Natural killer cell treated with Interleukin-12 subunit alpha and Interleukin-12 subunit beta and Interleukin-15 and Interleukin-18, amount 100 ng/mL, for 72 hours (primary cell): ENCODE measurements at places on chromosomes 2 and 18. TPM values are rescaled to one million over a fixed set of nuclear protein-coding genes. Genes with fewer than 3 reads are reported as not detected.

- peak overlapping the region; percentile 87 for H3K4me3 ChIP-seq
- H3K36me3 ChIP-seq: peaks cover 6% of the 10 kb centered on the region
- H3K27ac ChIP-seq: peak overlapping the region; percentile 92
- no peaks in the 10 kb centered on the region for H3K27me3 ChIP-seq
Observed at GRCh38 chr18:77056344-77057005, 76.1 kb downstream of the MBP start.

DNA sequence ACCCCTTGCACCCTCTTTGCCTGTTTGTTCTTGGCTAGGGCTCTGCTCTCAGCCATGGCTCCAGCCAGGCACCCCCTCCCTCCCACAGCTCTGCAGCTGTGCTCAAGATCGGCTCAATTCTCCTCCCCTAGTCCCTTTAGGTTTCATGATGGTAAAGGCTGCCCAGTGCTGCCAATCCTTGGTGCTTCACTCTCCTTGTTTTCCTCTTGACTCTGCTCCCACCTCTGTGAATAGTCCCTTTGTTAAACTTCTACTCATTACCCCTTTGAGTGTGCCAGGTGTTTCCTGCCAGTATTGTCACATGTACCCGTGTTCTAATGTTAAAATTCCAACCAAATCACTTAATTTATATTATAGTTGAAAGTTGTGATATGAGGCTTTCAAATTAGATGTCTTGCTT, 101.0 kb upstream of the CERS6 start:
- H3K36me3 ChIP-seq: no peaks in the 10 kb centered on the region
- peaks cover 2% of the 10 kb centered on the region for H3K27me3 ChIP-seq
- H3K27ac ChIP-seq: no peak overlapping the region
- H3K4me1 ChIP-seq: peaks cover 29% of the 10 kb centered on the region
- H3K4me3 ChIP-seq: no peak overlapping the region

GRCh38 chr18:26524504-26525351, 23.6 kb downstream of the KCTD1 start:
- peaks cover 8% of the 10 kb centered on the region for H3K4me1 ChIP-seq
- H3K4me3 ChIP-seq: no peak overlapping the region
- no peak for DNase-seq
- no peaks in the 10 kb centered on the region for H3K36me3 ChIP-seq

The PDCD1 gene
- 0.78 TPM for total RNA-seq

- H3K4me1 ChIP-seq: peaks cover 23% of the 10 kb centered on the region
- no peak for DNase-seq
- H3K36me3 ChIP-seq: no peaks in the 10 kb centered on the region
- H3K4me3 ChIP-seq: no peak overlapping the region
- H3K27me3 ChIP-seq: peaks cover 33% of the 10 kb centered on the region
Observed at GRCh38 chr2:203691149-203691548, 15.3 kb upstream of the CD28 start.

The RFX8 gene
- 2.2 TPM for total RNA-seq

- peaks cover 26% of the 10 kb centered on the region for H3K4me1 ChIP-seq
- no peak for DNase-seq
- H3K27ac ChIP-seq: no peak overlapping the region
- no peaks in the 10 kb centered on the region for H3K36me3 ChIP-seq
- H3K27me3 ChIP-seq: peaks cover 7% of the 10 kb centered on the region
- no peak overlapping the region for H3K4me3 ChIP-seq
Observed at GRCh38 chr2:200615247-200615646, 29.4 kb downstream of the AOX1 start.

The KCNG2 gene
- not detected for total RNA-seq

DNA sequence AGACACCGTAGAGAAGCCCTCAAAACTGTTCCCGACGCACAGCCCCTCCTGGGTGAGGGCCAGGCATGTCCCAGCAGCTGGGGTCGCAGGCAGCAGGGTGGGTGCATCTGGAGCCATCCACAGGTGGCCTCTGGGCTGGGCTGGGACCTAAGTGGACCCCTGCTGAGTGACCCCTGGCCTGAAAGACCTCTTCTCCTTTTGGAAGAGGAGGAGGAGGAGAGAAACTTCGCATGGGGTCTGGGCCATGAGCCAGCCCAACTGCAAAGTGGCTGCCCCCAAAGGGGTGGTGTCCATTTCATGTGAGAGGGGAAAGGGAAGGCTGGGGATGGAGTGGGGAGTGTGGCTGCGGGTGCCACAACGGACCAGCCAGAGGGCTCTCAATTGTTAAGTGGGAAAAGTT, 25.1 kb downstream of the ANO7 start:
- peaks cover 2% of the 10 kb centered on the region for H3K4me1 ChIP-seq
- H3K36me3 ChIP-seq: no peaks in the 10 kb centered on the region
- DNase-seq: peak; percentile 55
- no peak overlapping the region for H3K4me3 ChIP-seq
- no peak overlapping the region for H3K27ac ChIP-seq

GRCh38 chr2:48209214-48209885, 303.1 kb upstream of the FBXO11 start:
- peaks cover 12% of the 10 kb centered on the region for H3K4me1 ChIP-seq
- H3K4me3 ChIP-seq: no peak overlapping the region
- DNase-seq: no peak
- no peaks in the 10 kb centered on the region for H3K27me3 ChIP-seq
- peak overlapping the region; percentile 6 for H3K27ac ChIP-seq
